ENCODE measurements at places on chromosomes 1 and 21. TPM values are rescaled to one million over a fixed set of nuclear protein-coding genes. Genes with fewer than 3 reads are reported as not detected.
A peak's percentile ranks its signal among the peaks of the same experiment; 100 is the strongest.

DNA sequence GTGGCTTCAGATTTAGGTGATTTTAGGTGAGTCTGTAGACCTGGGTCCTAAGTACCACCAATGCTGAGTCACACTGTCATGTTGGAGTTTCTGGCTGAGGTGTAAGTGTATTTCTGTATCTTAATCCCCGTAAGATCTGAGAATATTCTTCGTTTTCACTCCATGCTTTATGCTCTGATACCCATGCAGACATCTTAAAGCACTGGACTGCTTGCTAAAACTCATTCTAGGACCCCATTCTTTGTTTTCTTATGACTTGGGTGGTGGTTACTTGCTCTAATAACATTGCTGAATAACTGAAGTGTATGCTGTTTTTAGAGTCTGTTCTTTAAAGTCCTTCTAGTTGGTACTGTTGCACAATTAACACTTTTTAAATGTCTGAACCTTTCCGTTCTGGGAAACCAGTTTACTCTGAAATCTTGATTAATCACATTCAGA, 36.6 kb downstream of the CDC42 start:
- DNase-seq, result no peak
- no peak overlapping the region for H3K27ac ChIP-seq

DNA sequence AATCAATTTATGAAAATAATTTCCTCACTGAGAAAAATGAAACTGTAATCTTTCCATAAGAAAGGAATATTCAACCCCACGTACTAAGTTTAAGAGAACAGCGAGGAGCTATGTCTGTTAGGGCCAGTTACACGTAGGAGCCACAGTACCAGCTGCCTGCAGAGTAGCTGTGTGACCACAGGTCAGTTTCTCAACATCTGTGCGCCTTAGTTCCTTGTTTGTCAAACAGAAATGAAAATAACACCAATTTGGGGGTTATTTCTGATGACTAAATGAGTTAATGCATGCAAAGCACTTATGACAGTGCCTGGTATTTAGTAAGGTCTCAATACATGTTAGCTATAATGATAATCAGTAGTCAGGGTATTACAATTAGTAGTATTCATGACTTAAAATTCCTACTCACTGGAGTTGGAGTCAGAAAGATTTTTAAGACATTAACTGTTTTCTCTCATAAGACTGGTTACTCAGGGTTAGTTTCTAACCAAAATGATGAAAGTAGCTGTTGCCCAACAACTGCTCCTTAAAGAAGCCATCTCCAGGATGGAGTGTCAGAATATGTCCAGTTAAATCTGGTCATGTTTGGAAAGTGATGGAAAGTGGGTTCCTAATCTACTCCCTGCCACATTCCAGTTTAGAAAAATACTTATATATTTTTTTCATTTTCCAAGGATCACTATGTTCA, 85.8 kb upstream of the ZNF648 start:
- no peak overlapping the region for H3K4me3 ChIP-seq
- no peaks in the 10 kb centered on the region for H3K27me3 ChIP-seq
- no peaks in the 10 kb centered on the region for H3K36me3 ChIP-seq
- no peak for DNase-seq
- H3K4me1 ChIP-seq, result no peaks in the 10 kb centered on the region

DNA sequence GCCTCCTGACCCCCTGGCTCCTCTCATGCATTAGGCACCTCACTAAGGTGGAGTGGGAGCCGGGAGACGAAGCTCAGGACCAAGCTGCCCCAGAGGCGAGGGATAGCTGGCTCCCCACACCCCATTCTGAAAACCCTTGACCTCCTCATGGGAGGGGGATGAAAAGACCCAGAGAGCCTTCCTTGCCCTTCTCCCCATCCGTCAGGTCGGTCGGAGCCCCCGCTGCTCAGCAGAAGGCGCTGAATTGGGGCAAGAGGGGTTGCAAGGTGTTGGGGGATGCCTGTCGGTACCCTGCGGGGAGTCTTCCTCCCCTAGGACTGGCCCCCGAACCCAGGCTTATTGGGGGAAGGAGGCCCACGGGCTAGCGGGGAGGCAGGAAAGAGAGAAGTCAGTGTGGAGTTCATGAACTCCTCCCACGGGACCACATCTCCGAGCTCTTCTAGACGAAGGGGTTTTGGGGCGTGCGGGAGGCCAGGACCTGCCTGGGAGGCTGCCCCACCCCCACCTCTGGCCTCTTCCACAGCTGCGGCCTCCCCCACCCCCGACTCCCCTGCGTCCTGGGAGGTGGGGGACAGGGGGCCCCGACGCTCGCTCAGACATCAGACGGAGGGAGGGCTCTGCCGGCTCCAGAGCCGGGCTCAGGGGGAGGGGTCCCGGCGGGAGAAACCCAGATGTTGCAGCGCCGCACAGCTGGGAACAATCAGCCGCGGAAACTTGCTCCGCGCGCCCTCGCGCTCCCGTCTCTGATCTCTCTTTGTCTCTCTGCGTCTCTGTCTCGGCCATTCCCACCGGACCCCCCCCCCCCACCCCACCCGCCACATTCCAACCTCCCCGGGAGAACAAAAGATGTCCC, 719 bp downstream of the MFAP2 start:
- peaks cover 5% of the 10 kb centered on the region for H3K36me3 ChIP-seq
- DNase-seq, result no peak
- H3K4me3 ChIP-seq, result peak overlapping the region; percentile 77
- no peaks in the 10 kb centered on the region for H3K27me3 ChIP-seq
- peaks cover 40% of the 10 kb centered on the region for H3K4me1 ChIP-seq

DNA sequence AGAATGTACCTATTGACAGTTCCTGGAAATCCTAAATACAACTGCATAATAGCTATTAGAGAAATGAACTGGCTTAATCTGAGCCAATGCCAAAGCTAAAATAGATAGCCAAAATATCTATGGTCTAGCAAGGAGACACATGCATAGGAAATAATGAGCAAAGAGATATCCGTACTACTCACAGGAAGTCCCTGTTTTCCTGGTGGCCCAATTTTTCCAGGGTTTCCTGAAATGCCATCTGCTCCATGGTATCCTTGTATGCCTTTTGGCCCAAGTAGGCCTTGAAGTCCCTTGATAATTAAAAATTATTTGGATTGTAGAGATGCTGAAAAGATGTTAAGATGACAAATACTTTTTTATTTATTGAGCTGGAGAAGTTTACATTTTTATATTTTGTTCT, 108.4 kb upstream of the ZNHIT6 start:
- no peak overlapping the region for H3K4me3 ChIP-seq
- no peak for DNase-seq
- no peaks in the 10 kb centered on the region for H3K36me3 ChIP-seq
- no peaks in the 10 kb centered on the region for H3K4me1 ChIP-seq

DNA sequence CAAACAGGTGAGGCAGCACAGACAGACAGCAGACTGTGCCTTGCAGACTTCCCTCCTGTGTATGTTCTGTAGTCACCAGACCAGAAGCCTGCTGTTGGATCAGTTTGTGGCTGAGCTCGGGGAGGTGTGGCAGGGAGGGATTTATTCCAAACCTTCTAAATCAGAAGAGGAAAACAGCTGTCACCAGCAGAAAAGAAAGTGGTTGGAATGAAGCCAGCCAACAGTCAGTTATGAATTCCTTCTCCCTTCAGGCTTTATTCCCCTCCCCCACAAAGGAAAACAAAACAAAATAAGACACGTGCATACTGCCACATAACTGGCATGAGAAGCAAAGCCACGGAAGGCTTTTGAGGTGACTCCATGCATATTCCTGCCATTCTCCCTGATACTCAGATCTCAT, 19.0 kb upstream of the PIGV start:
- no peak overlapping the region for H3K4me3 ChIP-seq
- H3K36me3 ChIP-seq, result peaks cover 57% of the 10 kb centered on the region
- H3K27me3 ChIP-seq, result no peaks in the 10 kb centered on the region
- H3K4me1 ChIP-seq, result peaks cover 59% of the 10 kb centered on the region
- DNase-seq, result no peak

GRCh38 chr1:231049121-231049979, 9.3 kb upstream of the FAM89A start:
- H3K27ac ChIP-seq, result no peak overlapping the region
- H3K4me1 ChIP-seq, result no peaks in the 10 kb centered on the region
- H3K27me3 ChIP-seq, result peaks cover 8% of the 10 kb centered on the region
- H3K36me3 ChIP-seq, result no peaks in the 10 kb centered on the region
- no peak overlapping the region for H3K4me3 ChIP-seq

DNA sequence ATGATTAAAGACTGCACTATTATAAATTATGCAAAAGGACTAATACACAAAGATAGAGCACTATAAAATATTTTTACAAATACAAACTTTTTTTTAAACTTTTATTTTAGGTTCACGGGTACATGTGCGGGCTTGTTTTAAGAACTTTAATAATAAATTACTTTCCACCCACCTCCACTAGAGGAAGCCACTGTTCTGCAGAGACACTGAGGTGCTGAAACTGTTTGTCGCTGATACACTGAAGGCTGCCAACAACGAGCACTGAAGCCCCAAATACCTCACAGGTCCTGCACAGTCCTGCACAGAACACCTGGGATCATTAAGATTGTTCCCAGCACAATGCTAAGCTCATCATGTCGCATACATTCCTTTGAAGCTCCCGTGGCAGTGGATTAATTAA, 19.9 kb downstream of the COA6 start:
- H3K36me3 ChIP-seq, result no peaks in the 10 kb centered on the region
- H3K4me1 ChIP-seq, result no peaks in the 10 kb centered on the region
- no peaks in the 10 kb centered on the region for H3K27me3 ChIP-seq
- no peak for DNase-seq
- H3K27ac ChIP-seq, result no peak overlapping the region

GRCh38 chr1:67148516-67149178, 13.9 kb upstream of the C1orf141 start:
- no peak overlapping the region for H3K4me3 ChIP-seq
- H3K27ac ChIP-seq, result no peak overlapping the region
- DNase-seq, result no peak
- H3K27me3 ChIP-seq, result no peaks in the 10 kb centered on the region
- peaks cover 7% of the 10 kb centered on the region for H3K4me1 ChIP-seq

DNA sequence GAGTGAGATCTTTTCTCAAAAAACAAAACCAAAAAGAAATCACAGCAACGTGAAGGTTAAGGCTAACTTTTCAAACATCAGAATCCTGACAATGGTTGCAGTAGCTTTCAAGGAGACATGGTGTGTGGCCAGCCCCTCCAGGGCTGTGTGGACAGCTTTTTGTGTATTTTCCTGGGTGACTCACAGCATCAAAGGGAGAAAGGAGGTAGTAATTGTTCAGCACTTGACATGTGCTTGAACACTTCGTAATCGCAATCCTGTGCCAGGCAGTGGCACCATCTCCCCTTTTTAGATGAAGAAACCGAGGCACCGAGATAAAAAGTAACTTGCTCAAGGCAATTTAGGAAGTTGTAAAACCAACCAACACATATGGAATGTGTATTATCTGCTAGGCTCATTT, 10.3 kb downstream of the NBL1 start:
- H3K36me3 ChIP-seq, result no peaks in the 10 kb centered on the region
- H3K4me1 ChIP-seq, result peaks cover 4% of the 10 kb centered on the region
- no peaks in the 10 kb centered on the region for H3K27me3 ChIP-seq
- no peak overlapping the region for H3K27ac ChIP-seq
- no peak for DNase-seq

DNA sequence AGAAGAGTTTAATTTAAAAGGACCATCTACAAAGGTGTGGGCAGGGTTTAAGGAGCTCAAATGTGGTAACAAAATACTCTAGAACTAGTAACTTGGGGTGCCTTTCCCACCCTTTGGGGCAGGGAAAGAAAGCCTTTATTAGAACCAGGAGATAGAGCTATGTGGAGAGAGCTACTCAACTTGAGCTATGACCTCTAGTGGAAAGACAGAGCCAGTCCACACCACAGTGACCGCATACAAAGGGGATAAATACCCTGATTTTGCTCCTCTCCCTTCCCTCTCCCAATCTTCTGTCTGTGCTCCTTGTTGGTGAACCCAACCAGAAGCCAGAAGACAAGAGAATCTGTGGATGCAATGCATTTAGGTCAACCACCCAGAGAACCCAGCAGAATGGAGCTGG, 54.4 kb upstream of the JAK1 start:
- H3K27ac ChIP-seq, result no peak overlapping the region
- no peaks in the 10 kb centered on the region for H3K36me3 ChIP-seq
- H3K4me3 ChIP-seq, result no peak overlapping the region
- H3K4me1 ChIP-seq, result no peaks in the 10 kb centered on the region
- no peak for DNase-seq
- no peaks in the 10 kb centered on the region for H3K27me3 ChIP-seq

GRCh38 chr1:111813440-111814304, 58.0 kb downstream of the DDX20 start:
- H3K36me3 ChIP-seq, result no peaks in the 10 kb centered on the region
- H3K27me3 ChIP-seq, result no peaks in the 10 kb centered on the region
- DNase-seq, result no peak
- no peak overlapping the region for H3K27ac ChIP-seq

- peaks cover 13% of the 10 kb centered on the region for H3K4me1 ChIP-seq
- no peak for DNase-seq
- H3K36me3 ChIP-seq, result peaks cover 17% of the 10 kb centered on the region
- H3K27ac ChIP-seq, result peak overlapping the region; percentile 70
- peak overlapping the region; percentile 91 for H3K4me3 ChIP-seq
Measured at GRCh38 chr1:192808163-192808517, 699 bp upstream of the RGS2 start.

- no peak overlapping the region for H3K4me3 ChIP-seq
- H3K36me3 ChIP-seq, result no peaks in the 10 kb centered on the region
- H3K27me3 ChIP-seq, result no peaks in the 10 kb centered on the region
- no peak overlapping the region for H3K27ac ChIP-seq
- peaks cover 11% of the 10 kb centered on the region for H3K4me1 ChIP-seq
Measured at GRCh38 chr1:183143576-183144315, 42.3 kb upstream of the LAMC2 start.

GRCh38 chr21:25577424-25578055, 29.7 kb downstream of the MRPL39 start:
- H3K36me3 ChIP-seq, result no peaks in the 10 kb centered on the region
- H3K4me3 ChIP-seq, result no peak overlapping the region
- DNase-seq, result no peak
- H3K27ac ChIP-seq, result no peak overlapping the region

UBE2U gene
- total RNA-seq, result not detected

RGS1 gene
- not detected for total RNA-seq

CLCNKB gene
- 0.81 TPM for total RNA-seq

ABCA4 gene
- 0.22 TPM for total RNA-seq

DNTTIP2 gene
- total RNA-seq, result 66.1 TPM

OR2T35 gene
- total RNA-seq, result not detected
